ENCODE measurements at places on chromosomes 11 and 22.

DNA sequence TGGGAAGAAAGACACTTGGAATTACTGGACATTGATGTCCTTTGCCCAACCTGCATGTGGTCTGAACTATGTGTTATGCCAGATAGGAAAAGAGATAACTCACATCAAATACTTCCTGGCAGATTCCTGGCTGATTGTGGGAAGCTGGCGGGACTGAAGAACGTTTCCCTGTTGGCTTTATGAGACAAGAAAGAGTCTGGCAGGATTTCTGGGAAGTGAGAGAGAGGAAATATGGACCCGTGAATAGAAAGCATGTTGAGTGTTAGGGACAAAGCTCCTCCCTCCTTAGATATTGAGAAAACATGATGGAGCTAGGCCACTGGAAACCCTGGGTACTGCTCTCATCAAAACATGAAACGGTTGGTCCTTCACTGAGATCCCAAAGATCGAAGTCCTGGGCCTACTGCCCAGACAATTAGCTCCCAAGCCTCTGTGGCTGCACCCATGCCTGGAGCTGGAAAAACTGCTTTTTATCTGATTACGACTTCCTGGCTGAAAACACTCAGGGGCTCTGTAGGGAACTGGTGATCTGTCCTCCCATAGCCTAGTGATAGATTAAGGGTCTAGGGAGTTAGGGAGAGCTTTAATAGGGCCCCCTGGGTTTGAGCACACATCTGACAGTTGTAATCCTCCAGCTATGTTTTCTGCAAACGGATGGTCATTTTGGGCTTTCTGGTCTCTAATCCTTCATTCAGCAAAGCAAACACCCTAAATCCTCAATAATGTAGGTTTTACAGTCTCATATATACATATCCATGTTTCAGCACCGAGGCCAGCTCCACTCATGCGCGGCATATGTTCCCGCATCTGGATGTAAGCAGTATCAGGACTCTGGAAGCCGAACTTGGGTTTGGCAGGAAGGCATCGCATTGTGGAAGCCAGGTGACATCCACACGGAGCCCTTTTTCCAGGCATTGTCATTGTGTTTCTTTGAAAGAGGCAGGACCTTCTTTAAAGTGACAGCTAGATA is 6.1 kb upstream of the B3GAT1 start:
- no peak for DNase-seq

DNA sequence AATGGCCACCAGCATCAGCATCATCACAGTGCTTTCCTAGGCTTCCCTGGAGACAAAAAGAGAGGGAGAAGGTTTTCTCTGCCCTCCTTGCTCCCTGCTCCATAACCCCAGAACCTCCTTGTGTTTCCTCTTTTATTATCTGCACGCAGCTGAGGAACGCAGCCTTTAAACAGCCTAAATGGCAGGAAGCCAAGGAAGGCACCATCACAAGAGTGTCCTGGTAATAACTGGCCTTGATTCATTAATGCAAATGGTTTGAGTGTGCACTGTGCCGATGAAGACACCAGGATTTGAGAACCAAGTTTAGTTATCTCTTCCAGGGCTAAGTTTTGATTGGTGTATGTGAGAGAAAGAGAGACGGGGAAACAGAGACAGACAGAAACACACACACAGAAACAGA is 29.4 kb upstream of the DRD2 start:
- DNase-seq: no peak

DNA sequence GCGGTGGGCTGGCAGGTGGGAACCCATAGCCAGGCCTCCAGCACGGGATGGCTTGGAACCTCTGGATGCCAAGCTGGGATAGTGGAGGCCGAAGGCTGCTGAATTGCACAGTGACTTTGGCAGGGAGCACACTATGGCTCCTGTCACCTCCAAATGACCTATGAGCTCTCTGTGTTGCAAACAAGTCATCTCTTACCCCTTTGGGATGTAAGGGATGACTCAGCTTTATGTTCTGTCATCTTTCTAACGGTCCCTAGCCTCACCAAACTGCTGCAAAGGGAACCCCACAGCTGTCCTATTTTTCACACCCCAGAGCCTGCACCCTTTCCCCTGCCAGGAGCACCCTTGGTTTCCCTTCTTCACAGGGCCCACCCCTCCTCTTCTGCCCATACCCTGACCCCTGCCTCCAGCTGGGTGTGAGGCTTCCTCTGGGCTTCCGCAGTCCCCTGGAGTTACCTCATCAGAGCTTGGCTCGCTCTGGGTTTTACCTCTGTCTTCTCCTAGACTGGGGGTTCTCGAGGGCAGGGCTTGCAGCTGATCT is 2.7 kb upstream of the SCUBE1 start:
- DNase-seq: no peak

DNA sequence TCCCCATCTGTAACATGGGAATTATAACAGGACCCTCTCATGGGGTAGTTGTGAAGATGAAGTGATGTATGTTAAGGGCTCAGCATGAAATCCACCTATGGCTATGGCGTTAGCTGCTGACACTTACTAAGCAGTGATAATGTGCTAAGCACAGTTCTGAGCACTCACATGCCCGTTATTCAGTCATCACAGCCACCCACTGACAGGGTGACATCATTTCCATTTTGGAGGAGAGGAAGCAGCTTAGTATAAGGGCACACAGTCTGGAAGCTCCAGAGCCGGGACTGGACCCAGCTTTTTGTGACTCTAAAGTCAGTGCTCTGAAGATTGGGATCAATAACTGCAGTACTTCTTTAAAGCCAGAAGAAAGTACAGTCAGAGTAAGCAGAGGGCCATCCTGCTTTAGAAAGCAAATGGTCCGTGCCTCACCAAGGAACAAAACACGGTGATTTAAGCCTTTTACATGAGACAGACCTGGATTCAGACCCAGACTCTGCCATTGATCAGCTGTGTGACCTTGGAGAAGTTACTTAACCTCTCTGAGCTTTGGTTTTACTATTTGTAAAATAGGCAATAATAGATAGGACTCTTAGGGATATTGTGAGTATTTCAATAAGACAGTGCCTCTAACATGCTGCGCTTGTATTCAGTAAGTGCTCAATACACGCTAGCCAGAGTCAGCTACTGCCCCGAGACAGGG is 61.5 kb downstream of the SGSM1 start:
- no peak for DNase-seq

- DNase-seq: no peak
Measured at GRCh38 chr11:113906516-113906915, 1.9 kb downstream of the HTR3B start.

GRCh38 chr22:33088418-33088817 is 30.2 kb upstream of the SYN3 start:
- no peak for DNase-seq

GRCh38 chr11:7251836-7252682 is at the start of gene SYT9:
TSS of gene SYT9 (plus strand) at chr11:7251904. CDS start at chr11:7252187, 283 bp downstream.
- no peak for DNase-seq

All from stimulated activated CD4-positive, alpha-beta T cell treated with anti-CD3 and anti-CD28 coated beads, TNF-alpha, amount 100 ng/mL, for 1 hour (primary cell).